ENCODE measurements at places on chromosomes 2 and 18.

DNA sequence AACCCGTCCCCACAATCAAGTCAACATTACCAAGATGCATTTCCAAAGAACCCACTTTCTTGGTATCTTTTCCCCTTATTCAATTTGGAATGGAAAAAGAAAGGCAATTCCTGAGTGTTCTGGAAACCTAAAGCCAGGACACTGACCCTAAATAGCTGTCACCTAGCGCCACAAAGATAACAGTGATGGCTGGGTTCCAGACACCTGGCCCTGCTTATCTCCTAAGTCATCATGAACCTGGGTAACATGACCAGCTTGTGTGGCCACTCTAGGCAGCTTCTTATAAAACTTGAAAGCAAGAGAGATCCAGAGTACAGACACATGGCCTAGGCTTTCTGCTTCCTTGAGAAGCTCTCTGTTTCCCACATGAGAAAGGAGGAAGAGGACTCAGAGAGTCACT is 95.4 kb downstream of the BOD1L2 start:
- no peak for DNase-seq

- DNase-seq: no peak
These were observed 48.3 kb upstream of the ASB1 start for GRCh38 chr2:238378230-238379095.

GRCh38 chr2:197086500-197086899 is 160.0 kb upstream of the PGAP1 start:
- no peak for DNase-seq

GRCh38 chr2:27152102-27152795 is 3.4 kb downstream of the TCF23 start:
- DNase-seq: peak; percentile 35

- DNase-seq: no peak
These were observed 360.1 kb upstream of the VWC2L start for GRCh38 chr2:214050731-214051130.

All from sciatic nerve (tissue), 2 donors.